ENCODE measurements at places on chromosomes 13 and 19. TPM values are rescaled to one million over a fixed set of nuclear protein-coding genes. Genes with fewer than 3 reads are reported as not detected.

GRCh38 chr13:110351636-110352420 is 44.7 kb downstream of the COL4A2 start:
- no peak for DNase-seq

GRCh38 chr19:55559684-55560083 is 14.3 kb upstream of the SBK3 start:
- no peak for DNase-seq

DNA sequence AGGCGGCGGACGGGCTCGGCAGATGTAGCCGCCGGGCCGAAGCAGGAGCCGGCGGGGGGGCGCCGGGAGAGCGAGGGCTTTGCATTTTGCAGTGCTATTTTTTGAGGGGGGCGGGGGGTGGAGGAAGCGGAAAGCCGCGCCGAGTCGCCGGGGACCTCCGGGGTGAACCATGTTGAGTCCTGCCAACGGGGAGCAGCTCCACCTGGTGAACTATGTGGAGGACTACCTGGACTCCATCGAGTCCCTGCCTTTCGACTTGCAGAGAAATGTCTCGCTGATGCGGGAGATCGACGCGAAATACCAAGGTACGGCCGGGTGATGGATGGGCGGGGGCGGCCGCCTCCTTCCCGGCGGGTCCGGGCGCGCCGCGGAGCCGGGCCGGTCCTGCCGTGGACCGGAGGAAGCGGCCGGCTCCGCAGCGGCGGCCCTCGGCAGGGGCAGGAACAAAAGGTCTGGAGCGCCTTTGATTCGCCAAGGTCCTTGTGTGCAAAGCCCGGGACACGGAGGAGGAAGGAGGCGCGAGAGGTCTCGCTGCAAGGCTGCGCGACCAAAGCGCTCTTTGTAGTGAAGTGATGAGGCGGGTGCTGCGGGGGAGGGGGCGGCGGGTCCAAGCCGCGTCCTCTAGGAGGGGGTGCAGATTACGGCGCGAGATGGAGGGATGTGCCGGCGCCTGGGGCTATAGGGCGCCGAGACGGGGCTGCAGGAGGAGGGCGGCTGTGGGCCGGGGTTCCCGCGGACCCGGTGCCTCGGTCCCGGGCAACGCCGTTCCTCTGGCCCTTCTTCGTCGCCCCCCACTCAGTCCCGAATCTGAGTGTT is 689 bp downstream of the ING1 start:
- peak; percentile 75 for DNase-seq

DNA sequence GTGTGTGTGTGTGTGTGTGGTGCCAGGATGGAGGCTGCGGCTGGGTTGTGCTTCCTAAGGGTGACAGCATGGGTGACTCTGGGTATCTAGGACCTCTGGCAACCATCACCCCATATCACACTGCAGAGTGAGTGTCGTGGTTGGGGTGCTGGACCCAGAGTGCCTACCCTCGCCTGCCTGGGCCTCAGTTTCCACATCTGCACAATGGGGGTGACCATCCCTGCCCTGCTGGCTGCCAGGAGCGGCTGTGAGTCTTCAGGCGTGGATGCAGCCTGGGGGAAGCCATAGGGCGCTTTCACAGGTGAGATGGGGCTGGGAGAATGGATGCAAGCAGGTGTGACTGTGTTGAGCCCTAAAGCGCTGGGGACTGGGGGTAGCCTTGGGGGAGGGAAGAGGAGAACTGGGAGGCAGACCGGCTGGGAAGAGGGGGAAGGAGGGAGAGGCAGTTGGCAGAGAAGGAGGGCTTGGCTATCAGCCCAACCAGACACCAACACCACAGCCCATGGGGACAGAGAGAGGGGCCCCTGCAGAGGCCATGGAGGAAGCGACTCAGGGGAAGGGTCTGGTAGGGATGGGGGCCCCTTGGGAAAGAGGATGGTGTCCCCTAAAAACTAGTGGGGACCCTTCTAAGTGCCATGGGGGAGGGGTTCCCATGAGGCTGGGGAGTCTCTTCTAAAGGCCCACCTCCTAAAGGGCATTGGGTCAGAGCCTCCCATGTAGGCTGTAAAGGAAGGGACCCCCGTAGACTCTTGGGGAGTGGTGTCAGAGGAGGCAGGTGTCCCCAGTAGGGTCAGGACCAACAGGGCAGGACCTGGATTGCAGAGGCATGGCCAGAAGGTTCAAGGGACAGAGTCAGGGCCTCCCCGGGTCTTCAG is 1.7 kb downstream of the PLPPR2 start:
- no peak for DNase-seq

Gene GTF2F1
- 66.2 TPM for total RNA-seq

Data from CD8-positive, alpha-beta memory T cell (primary cell).